ENCODE measurements at places on chromosomes 3 and 15. TPM values are rescaled to one million over a fixed set of nuclear protein-coding genes. Genes with fewer than 3 reads are reported as not detected.

DNA sequence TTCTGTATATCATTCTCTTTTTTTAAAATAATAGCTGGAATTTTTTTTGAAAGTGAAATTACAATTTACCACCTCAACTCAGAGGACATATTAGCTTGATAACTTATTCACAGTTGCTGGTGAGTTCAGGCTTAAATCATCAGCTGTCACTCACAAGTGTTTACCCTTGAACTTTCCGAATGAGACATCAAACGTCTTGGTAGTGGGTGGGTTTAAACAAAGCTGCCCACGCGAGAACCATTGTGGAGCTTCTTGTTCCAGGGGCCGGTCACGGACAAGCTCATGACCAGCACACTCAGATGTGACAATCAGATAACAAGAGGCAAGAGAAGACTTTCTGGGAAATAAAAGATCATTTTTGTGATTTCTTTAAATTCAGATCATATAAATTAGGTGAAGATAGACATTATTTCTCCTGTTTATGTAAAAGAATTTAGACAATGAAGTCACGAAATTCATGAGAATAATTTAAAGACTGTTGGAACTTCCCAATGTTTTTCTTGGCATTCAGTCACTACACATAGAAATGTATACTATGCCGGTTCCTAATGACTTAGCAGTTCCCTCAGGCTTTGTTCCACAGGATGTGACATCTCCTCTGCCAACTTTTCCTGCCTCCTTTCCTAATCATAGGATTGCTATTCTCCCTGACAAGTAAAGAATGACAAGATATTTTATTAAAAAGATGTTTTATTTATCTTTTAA, 29.3 kb downstream of the BTD start:
- H3K36me3 ChIP-seq = peaks cover 1% of the 10 kb centered on the region
- peaks cover 47% of the 10 kb centered on the region for H3K4me1 ChIP-seq
- no peaks in the 10 kb centered on the region for H3K27me3 ChIP-seq
- H3K4me3 ChIP-seq = no peak overlapping the region

Gene CCDC80
- total RNA-seq = 63.3 TPM

DNA sequence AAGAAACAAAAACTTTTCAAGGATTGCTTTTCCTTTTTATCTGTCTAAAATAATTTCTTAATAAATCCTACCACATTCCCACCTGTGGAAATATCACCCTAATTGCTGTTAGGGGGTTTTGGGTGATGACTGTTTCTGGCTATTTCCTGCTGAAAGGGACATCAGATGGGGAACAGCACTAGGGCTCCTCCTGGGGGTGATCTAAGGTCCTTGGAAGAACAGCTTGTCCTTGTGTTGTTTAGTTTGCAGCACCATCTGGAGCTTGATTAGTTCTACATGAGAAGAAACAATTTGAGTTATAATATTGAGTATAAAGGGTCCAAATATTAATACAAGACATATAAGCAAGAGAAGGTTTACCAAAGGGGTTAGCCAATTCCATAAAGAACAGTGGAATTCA, 18.7 kb downstream of the OR5H15 start:
- no peaks in the 10 kb centered on the region for H3K4me1 ChIP-seq
- no peak overlapping the region for H3K4me3 ChIP-seq
- no peak overlapping the region for H3K27ac ChIP-seq
- peak; percentile 7 for DNase-seq
- no peaks in the 10 kb centered on the region for H3K36me3 ChIP-seq

DNA sequence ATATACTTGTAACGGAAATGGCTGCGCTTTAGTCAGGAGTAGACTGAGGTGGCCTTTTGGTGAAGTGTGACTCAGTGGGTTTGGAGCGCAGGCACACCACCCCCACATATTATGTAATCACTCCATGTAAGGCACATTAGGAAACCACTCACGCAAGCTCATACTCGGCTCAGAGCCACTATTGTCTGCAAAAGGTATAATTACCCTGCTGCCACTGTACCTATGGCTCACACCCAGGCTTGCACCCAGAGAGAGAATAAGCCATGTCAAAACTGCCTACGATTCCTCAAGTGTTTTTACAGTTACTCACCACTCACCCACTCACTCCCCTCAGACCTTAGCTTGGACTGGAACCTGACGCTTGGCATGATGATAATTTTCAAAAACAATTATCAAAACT, 611.9 kb upstream of the CCDC54 start:
- H3K4me3 ChIP-seq = no peak overlapping the region
- H3K4me1 ChIP-seq = no peaks in the 10 kb centered on the region
- no peaks in the 10 kb centered on the region for H3K27me3 ChIP-seq

DNA sequence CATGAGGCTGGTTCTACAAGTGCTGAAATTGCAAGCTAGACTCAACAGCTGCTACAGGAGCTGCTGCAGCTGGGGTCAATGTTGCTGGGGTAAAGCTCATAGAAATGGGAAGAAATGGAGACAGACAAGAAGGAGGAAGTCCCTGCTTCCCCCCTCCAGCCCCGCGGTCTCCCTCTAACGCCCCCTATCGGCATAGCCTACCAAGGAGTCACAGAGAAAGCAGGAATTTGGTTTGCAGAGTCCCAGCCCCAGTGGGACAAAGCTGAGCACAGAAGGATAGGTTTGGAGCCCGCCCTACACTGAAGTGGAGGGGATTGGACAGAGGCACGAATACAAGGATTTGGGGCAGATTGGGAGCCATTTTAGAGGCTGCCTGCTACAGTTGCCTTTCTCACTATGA, 176.9 kb upstream of the ANKRD28 start:
- H3K27me3 ChIP-seq = no peaks in the 10 kb centered on the region
- H3K4me3 ChIP-seq = no peak overlapping the region
- H3K27ac ChIP-seq = no peak overlapping the region
- no peak for DNase-seq

GRCh38 chr3:172617013-172617706, 93.7 kb downstream of the NCEH1 start:
- DNase-seq = no peak
- H3K4me1 ChIP-seq = peaks cover 9% of the 10 kb centered on the region
- H3K27ac ChIP-seq = no peak overlapping the region
- no peaks in the 10 kb centered on the region for H3K36me3 ChIP-seq
- H3K4me3 ChIP-seq = no peak overlapping the region
- H3K27me3 ChIP-seq = no peaks in the 10 kb centered on the region

Gene SPSB4
- 4.4 TPM for total RNA-seq

All from lung (tissue), 17 donors.